Suppressor macrophage treated with lipopolysaccharide for 1 hour (primary cell): ENCODE measurements at places on chromosomes 7 and 10.
A peak's percentile ranks its signal among the peaks of the same experiment; 100 is the strongest.

DNA sequence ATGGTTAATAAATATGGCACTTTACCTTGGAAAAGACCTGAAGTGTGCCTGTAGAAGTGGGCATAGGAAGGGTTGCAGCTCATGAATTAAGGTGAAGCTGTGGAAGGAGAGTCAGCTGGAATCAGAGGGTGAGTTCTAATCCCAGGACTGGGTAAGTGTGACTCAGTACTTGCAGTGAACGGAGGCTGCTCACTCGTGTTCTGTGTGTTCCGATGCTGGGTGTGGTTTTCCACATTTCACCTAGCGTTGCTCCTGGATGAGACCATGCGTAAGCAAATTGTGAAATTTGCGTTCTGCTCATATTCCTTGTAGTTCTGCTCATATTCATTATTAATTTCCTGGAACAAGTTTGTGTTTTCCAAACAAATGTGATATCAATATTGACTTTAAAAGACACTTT is 22.4 kb upstream of the TMEM236 start:
- DNase-seq: no peak

GRCh38 chr7:32047801-32048200 is 22.4 kb downstream of the PDE1C start:
- DNase-seq: no peak

- DNase-seq: no peak
Measured at GRCh38 chr7:14123923-14124322, 134.5 kb upstream of the ETV1 start.

DNA sequence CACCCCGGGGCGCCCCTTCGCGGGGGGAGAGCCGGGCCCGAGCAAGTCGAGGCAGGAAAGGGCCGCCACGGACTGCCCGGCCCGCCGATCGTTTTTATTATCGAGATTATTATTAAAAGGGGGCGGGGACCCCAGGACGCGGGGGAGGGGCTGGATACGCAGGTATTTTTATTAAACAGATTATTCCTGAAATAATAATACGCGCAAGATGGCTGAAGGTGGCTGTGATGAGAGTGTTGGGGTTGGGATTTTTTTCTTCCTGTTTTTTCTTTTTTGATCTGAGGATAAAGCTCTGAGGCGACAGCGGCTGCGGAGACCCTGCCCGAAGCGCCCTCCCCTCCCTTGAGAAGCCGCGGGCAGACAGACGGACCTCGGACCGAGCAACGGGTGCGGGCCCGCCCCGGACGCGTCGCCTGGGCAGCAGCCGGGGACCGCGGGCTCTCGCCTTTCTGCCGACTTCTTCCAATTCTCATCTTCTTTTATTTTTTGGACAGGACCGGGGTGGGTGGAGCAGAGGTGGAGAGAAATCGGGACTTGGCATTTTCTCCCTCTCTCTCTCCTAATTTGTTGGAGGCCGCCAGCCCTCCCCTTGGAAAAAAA is 1.4 kb upstream of the TRIM8 start:
- DNase-seq: peak; percentile 72

DNA sequence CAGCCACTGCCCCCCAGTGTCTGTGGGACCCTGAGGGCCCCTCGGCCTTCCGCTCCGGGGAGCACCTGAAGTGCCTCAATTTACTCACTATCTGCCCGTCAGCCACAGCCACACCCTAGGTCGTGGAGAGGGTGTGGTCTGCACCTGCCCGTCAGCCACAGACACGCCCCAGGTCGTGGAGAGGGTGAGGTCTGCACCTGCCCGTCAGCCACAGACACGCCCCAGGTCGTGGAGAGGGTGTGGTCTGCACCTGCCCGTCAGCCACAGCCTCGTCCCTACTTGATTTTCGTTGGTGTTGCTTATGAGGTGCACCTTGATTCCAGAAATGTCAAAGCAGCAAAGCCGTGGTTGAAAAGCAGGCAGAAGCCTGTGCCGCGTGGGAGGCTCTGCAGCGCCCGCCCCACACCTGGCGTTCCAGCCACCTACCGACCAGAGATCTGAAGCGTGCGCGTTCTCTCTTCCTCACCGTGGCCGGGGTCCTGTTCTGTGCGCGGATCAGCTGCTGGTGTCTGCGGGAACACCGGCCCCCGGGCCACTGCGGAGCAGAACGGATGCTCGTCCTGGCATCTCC is 101.6 kb downstream of the DYNC2I1 start:
- no peak for DNase-seq

GRCh38 chr10:119621078-119621384 is 24.3 kb upstream of the TIAL1 start:
- DNase-seq: no peak

GRCh38 chr10:60856405-60856804 is 78.1 kb downstream of the CDK1 start:
- no peak for DNase-seq

DNA sequence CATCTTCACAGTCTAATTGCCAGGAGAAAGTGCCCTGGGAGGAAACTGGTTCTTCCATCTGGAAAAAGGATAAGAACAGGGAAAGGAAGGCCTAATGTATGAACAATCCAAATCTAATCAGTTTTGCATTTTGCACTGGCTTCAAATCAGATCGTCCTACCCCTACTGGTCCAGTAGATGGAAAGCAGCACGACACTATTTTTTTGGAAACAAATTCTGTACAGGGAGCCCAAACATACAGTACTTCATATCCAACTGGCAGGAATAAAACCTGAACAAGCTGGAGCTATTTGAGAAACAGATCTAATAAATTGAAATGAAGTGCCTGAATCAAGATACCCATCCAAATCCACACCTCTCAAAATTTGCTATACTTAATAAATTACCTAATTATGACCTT is 36.5 kb downstream of the ETV1 start:
- DNase-seq: no peak

- peak; percentile 82 for DNase-seq
Measured at GRCh38 chr7:8418629-8419245, 14.7 kb upstream of the NXPH1 start.

DNA sequence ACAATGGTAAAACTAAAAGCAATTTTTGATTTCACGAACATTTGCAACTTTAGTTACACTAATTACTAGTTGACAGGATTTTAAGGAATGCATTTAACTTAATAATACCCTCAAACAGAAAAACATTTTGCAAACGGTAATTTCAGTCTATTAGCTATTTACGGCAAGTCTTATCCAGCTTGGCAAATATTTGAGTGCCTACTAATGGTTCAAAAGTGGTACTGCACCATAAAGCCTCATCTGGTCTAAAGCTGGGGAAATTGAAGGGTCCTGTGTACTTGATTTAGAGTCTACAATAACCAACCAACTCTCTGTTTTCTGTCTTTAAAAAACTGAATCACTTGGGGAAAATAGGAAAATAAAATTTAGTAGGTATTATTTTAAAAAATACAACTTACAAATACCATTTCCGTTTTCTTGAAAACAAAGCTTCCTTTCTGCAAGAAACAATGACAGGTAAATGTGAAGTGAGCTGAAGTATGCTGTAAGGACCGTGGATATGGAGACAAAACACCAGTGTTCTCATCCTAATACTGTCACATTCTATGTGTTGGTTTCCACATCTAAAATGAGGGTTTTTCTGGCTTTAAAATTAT is 142.3 kb downstream of the VPS50 start:
- peak; percentile 42 for DNase-seq

DNA sequence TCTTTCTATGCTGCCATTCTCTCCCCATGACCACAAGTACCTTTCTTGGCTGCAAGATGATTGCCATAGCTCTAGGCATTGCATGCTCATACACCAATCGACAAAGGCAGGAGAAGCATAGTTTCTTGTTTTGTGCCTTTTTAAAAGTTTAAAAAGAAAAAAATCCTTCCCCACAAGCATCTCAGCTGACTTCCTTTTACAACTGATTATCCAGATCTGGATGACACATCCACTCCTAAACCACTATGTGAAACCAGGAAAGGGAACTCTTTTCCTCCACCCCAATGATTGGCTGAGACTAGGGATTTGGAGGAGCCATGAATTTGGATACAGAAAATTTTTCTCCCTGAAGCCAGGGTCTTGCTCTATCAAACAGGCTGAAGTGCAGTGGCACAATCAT is 14.5 kb upstream of the LRRC4 start:
- peak; percentile 41 for DNase-seq

- peak; percentile 67 for DNase-seq
Measured at GRCh38 chr7:42876182-42877068, 35.4 kb downstream of the C7orf25 start.

DNA sequence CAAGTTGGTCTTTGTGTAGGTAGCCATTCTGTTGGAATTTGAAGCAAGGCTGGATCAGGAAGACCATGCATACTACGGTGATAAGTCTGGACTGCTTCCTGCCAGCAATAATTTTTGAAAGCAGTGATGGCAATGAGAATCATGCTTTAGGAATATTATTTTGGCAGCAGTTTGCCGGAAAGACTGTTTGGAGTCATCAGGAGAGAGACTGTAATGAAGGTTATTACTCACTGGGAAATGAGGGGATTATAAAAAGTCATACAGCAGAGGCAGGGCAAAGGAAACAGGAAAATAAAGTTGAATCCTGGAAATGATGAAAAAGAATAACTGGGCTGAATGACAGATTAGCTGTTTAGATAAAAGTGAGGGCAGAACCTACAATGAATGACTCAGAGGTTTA is 1136.8 kb upstream of the AUTS2 start:
- DNase-seq: no peak

GRCh38 chr7:44988701-44989100 is 9.9 kb upstream of the MYO1G start:
- DNase-seq: peak; percentile 66

- no peak for DNase-seq
Measured at GRCh38 chr7:1470901-1471300, 11.6 kb upstream of the MICALL2 start.

GRCh38 chr10:89204621-89205185 is 2.4 kb downstream of the CH25H start:
- no peak for DNase-seq

GRCh38 chr10:36263871-36264270 is 621.8 kb upstream of the FZD8 start:
- DNase-seq: no peak

GRCh38 chr7:16365177-16365576 is 56.2 kb downstream of the CRPPA start:
- no peak for DNase-seq

DNA sequence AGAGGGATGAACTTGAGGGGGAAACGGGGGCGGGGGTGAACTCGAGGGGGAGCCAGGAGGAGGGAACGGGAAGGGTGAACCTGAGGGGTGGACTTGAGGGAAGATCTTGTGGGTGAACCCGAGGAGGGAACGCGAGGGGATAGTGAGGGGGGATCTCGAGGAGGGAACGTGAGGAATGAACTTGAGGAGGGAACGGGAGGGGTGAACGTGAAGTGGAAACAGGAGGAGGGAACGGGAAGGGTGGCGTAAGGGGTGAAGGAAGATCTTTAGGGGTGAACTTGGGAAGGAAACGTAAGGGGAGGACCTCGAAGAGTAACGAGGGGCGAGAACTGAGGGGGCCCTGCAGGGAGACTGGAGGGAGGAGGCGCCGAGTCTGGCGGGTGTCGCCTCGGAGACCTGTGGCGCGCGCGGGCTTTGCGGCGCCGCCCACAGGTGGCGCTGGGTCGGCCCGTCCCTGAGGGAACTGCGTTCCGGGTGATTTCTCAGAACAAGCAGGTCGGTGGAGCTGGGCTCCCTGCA is 651 bp downstream of the MYO3A start:
- no peak for DNase-seq

GRCh38 chr10:76976142-76976541 is 661.5 kb downstream of the KCNMA1 start:
- no peak for DNase-seq

- no peak for DNase-seq
Measured at GRCh38 chr10:97134110-97134509, 51.6 kb downstream of the SLIT1 start.

DNA sequence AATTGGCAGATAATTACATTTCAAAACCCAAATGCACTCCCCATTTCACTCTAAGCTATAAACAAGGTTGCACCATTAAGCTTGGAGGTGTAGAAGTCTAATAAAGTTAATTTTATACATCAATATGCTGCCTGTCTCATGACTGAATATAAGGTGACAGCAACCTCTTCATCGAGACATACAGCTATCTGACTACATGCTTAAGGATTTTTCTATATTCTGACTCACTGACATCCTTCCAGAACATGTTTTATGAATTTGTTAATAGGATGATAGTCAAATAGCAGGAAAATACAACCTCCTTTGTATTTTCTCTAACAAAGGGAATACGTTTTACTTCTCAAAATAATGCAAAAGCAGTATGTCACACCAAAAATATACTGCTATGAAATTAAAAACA is 76.6 kb downstream of the NRBF2 start:
- no peak for DNase-seq

GRCh38 chr7:38222481-38223096 is 44.5 kb downstream of the STARD3NL start:
- DNase-seq: peak; percentile 63

- DNase-seq: no peak
Measured at GRCh38 chr7:116497708-116498107, 1.8 kb upstream of the CAV2 start.

DNA sequence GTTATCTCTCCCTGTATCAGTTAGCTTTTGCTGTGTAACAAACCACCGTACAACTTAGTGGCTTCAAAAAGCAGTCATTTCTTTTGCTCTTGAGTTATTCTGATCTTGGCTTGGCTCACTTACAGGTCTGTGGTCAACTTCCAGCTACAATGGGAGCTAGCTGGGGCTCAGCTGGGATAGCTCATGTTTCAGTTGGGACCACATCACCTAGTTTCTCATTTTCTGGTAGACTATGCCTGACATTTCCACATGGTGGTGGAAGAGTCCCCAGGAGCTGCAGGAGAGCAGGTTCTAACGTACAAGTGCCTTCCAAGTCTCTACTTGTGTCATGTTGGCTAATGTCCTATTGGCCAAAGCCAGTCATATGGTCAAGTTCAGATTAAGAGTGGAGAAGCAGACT is 25.8 kb upstream of the PIP4K2A start:
- DNase-seq: no peak

DNA sequence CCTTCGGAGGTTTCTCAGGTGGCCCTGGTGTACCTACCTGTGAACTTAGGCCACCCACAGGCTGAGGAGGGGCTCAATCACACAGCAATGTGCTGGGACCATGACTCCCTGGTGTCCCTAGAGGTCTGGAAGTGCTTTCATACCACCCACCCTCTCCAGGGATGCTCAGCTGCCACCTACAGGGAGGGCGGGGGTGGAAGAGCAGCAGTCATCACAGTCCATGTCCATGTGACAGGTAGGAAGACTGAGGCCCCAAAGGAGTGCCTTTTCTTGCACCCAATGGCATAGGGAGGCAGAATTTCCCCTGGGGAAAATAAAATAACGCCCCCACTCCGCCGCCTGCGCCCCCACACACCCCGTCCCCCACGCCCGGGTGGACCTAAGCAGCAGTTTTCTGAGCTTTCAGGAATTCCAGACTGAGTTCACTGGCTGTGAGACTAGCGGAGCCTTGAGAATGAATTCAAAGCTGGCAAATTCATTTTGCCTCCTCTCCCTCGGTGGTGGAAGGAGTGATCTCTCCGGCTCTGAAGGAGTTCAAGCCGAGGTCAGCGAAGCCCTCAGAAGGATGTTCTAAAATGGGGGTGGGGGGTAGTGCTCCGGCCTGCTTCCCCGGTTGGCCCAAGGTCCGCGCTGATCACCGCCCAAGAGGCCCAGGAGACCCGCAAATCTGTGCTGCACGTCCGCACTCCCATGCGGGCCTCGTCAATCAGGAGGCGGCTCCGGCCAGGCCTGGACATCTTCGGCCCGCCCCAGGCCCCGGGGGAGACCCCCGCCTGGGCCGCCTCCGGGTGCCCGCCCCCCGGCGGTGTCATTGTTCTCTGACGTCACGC is 2.1 kb upstream of the ZMIZ1 start:
- peak; percentile 73 for DNase-seq

- no peak for DNase-seq
Measured at GRCh38 chr10:103683851-103684250, 171.5 kb downstream of the SH3PXD2A start.

- DNase-seq: no peak
Measured at GRCh38 chr10:116251602-116252395, 21.2 kb downstream of the GFRA1 start.
